ENCODE measurements at places on chromosomes 5 and 9.

DNA sequence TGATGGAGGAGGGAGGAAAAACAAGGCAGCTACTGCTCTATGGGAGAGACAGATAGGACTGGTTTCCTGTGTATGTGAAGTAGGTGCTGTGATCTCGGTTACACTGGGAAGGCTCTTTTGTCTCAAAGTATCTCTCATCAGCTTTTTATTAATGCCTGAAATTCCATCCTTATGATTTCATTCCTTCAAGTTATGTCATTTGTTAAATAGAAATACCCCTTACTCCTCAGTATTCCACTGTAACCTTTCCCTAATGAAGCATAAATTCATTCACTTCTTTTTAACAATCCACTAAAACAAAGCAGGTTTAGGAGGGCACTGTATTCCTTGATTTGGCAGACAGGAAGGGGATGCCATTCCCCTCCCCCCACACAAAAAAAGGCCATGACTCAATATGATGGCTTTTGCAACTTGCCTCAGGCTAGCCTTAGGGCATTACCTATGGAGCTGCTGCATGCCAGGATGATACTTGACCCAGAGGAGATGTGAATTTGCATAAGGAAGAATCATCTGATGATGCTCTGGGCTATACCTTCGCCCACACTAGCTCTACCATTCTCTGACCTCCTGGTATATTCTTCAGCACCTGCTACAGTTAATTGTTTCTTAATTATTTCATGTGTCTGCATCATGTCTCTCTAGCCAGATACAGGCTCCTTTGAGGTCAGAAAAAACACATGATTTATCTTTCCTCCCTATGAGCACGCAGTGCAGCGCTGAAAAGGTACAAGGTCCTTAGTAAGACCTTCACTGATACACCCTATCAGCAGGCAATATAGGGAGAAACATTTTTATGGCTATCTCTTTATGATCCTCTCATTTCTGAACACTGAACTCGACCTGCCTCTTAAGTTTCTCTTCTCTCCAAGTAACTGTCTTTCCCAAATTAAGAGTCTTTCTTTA, 26.3 kb downstream of the NR3C1 start:
- no peak for DNase-seq

DNA sequence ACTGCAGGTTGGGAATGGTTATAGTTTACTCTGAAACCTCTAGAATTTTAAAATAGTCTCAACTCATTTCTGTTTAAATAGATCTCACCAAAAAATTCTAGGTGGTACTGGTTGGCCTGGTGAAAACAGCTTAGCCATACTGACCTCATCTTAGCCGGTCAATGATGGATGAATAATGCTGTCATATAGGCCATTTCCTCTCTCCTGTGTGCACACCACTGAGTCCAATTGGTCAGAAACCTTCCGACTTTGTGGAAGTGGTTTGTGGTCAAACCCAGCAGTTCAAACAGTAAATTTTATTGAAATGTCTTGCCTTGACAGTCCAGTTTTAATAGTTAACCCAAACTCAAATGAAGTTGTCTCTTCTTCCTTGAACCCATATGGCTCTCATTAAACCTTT, 98.6 kb downstream of the GIN1 start:
- DNase-seq = no peak

DNA sequence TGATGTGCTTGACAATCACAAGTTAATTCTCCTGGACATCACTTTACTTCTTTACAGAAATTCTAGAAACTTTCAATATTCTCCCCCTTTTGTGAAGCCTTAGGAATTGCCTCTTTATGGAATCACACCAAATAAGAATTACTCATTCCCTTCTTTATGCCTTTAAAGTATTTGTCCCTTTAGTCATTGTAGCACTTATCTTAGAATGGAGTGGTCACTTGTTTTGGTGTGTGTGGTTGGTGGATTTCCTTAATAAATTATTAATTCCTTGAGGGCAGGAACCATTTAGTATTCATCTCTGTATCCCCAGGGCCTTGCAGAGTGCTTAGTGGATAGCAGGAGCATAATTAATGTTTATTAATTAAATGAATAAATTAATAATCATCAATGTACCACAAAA, 307.0 kb downstream of the ARRDC3 start:
- no peak for DNase-seq

DNA sequence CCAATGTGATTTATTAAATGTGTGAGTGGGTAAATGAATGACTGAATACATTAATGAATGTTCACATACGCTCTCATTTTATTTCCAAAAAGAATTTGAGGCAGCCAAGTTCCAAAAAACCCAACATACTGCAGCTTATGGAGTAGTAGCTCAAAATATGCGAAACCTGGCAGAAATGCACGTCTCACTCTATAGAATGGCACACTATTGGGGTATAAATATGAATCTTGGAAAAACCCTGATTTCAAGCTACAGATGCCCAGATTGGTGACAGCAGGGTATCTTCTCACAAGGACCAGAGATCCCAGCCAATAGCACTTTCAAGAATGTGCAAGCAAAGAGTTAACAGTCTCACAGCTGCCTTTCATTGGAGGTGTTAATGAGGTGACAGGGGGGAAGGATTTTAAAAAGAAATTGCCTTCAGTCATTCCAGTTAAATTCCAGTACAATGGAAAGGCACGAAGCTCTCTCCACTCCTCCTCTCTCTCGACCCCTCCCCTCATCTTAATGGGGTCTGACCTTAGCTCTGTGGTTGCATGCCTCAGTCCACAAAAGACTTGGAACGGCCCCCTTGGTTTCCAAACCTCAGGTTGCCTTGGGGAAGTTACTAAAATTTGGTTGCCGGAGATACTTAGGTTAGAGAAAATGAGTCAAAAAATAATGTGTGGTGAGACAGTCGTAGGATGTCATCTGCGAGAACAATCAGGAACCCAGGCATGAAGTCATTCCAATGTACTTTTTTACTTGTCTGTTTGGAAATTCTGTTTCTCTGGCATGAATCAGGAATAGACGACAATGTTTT, 307.4 kb downstream of the NFIB start:
- no peak for DNase-seq

GRCh38 chr9:120931231-120932085, 4.9 kb upstream of the TRAF1 start:
- DNase-seq = no peak

DNA sequence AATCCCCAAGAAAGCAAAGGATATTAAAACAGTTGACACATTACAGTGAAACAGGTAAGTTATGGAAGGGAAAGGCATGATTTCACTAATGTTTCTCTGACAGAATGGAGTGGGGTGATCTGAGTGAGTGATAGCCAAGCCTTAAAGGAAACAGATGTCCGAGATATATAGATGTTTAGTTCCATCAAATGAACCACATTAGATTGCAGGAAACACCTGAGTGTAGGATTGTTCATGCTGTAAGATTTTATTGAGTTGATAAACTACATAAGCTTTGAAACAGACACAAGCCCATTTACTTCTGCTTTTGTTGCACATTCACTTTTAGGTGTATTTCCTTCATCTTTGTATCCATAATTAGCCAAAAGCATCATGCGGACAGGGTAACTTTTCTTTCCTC, 167.1 kb upstream of the PPP1R2B start:
- DNase-seq = no peak

- no peak for DNase-seq
These were observed 50.6 kb downstream of the TGFBI start for GRCh38 chr5:136079195-136079985.

- no peak for DNase-seq
These were observed 41.3 kb upstream of the S1PR3 start for GRCh38 chr9:88949961-88950340.

GRCh38 chr5:92641031-92641962, 939.7 kb downstream of the NR2F1-AS1 start:
- no peak for DNase-seq

DNA sequence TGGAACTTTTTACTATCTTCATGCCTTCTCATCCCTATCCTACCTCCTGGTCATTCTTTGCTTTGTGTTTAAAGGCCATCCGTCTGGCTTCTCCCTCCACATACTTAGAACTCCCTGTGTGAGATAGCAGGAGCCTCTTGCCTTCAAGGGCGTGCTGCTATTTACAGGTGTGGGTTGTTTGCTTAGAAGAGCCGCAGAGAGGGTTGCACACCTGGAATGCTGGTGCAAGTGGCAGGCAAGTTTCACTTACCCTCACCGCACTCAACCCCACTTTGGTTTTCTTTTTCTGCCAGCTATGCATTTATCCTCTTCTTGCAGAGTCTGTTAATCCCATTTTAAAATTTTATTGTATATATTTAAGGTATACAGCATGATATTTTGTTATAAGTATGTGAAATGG, 12.6 kb downstream of the SKP2 start:
- DNase-seq = no peak

DNA sequence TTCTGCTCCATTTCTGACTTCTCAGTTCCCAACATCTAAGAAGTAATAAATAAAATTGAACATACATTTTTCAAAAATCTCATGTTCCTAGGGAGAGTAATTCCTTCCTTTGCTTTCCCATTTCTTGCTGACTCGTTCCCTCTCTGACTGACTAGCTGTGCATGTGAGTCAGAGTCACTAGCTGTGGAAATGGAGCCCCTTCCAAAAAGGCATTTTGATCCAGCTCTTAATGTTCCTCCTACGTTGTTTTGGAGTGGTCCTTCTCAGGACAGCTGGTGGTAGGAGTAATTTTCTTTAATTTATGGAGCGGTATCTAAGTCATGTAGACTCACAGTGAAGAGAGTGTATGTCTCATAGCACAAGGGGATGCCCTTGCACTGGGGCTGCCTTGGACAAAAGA, 460.2 kb downstream of the GADD45G start:
- DNase-seq = no peak

DNA sequence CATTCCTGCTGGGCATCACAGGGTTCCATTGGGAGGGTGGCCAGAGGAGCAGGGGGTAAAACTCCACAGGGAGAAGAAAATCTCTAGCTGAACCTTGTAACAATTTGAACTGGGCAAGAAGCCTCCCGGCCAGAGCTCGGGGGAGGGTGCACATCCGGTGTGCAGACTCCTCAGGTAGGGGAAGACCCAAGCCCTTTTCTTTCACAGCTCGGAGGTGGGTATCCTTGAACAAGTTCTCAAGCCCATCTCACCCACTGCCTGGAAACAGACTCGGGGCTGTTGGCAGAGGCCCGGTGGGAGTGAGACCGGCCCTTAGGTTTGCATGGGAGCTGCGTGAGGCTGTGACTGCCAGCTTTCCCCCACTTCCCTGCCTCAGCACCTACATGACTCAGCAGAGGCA, 111.5 kb upstream of the IL7R start:
- no peak for DNase-seq

DNA sequence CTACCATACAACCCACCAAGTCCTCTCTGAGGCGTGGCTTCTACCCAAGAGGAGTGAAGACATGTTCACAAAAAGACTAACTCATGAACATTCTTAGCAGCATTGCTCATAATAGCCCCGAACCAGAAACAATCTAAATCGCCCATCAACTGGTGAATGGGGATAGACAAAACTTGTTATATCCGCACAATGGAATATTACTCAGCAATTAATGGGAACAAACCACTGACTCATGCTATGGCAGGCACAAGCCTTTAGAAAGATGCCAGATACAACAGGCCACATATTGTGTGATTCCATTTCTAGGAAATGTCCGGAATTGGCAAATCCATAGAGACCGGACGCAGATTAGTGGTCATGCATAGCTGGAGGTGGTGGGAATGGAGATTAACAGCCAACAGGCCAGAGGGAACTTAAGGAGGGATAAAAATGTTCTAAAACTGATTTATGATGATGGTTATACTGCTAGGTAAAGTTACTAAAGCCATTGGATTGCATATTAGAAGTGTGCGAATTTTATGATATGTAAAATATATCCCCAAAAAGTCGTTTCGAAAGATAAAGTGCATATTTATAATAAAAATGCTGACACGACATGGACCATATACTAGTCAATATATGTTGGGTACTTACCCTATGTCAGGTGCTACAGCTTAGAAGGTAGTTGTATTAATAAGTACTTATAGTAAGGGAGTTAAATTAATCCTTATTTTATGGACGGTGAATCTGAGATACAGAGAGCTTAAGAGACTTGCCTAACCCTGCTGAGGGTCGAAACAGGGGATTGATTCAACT, 55.4 kb downstream of the LHX2 start:
- no peak for DNase-seq

Measured in C1 segment of cervical spinal cord (tissue), 14 donors.